Stimulated activated CD4-positive, alpha-beta T cell treated with anti-CD3 and anti-CD28 coated beads, Interleukin-4, amount 100 ng/mL, for 4 hours (primary cell): ENCODE measurements at places on chromosomes 2 and 18.

GRCh38 chr2:191155608-191156071 lies 4.8 kb upstream of the STAT4 start:
- no peak for DNase-seq

- DNase-seq = no peak
Measured at GRCh38 chr2:190335225-190335559, 8.2 kb upstream of the INPP1 start.

GRCh38 chr2:164917296-164917903 lies 37.9 kb downstream of the SLC38A11 start:
- DNase-seq = no peak

DNA sequence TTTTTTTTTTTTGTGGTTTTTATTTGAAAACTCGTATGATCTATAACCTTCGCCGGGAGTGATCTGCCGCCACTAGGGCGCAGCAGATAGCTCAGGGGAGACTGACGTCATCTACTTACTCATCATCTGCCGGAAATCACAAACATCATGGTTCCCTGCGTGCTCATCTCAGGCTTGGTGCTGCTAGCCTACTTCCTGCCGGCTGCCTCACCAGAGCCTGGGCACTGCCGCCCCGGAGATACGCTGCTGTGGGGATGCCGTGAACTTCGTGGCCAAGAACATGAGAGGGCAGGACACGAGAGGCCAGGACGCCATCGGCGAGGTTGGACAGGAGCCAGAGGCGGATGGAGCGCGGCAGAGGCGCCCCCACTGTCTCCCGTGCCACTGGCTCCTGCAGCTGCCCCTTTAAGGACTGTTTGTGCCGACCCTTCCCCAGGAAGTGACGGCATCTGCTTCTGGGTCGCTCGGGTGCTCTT lies 68.8 kb downstream of the DOK6 start:
- DNase-seq = peak; percentile 31

- no peak for DNase-seq
Measured at GRCh38 chr2:207487650-207488311, 42.0 kb upstream of the CREB1 start.

DNA sequence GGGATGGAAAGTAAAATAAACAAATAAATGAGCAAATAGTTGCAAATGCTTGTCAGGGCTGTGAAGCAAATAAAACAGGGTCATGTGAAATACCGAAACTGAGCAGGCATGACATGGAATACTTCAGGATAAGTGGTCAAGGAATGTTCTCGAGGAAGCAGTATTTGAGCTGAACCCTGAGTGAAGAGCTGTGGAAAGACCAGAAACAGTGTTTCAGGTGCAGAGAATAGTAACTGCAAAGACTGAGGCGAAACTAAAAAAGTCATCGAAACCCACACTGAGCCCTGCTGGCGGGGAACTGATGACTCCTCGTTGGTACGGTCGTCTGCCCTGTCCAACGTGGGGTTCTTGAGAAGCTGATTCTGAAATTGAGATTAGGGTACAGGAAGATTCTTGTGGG lies 27.2 kb upstream of the MYCN start:
- DNase-seq = no peak

GRCh38 chr2:88010136-88010535 lies 6.2 kb downstream of the RNU2-63P start:
- no peak for DNase-seq

GRCh38 chr18:49677081-49677480 lies 115.2 kb downstream of the LIPG start:
- no peak for DNase-seq

- DNase-seq = no peak
Measured at GRCh38 chr2:77807531-77808215, 285.5 kb upstream of the LRRTM4 start.

- DNase-seq = no peak
Measured at GRCh38 chr18:58416014-58416703, 212.7 kb downstream of the ALPK2 start.

DNA sequence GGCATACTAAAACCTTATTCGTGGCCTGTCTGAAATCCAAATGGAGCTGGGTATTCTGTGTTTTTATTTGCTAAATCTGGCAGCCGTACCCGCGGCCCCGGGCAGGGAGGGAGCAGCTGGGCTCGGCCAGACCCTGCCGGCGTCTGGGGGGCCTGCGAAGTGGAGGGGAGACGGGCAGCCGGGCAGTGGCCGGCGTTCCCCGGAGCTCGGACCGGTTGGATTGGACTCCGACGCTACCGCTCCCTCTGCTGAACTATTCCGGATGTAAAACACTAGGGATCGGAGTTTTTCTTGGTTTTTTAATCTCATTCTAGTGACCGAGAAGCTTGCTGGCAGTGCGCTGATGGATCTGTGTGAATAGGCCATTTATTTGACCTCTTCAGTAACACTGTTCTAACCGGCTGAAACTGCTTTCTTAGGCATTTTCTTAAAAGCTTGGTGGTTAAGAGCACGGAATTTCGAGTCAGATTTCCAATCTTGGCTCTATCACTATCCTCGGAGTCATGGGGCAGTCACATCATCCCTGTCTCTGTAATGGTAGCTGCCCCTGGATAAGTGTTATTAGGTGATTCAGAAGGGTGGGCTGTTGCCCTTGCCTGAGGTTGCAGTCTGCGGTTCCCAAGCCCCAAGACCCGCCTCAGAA lies 694 bp downstream of the UNC50 start:
- no peak for DNase-seq

DNA sequence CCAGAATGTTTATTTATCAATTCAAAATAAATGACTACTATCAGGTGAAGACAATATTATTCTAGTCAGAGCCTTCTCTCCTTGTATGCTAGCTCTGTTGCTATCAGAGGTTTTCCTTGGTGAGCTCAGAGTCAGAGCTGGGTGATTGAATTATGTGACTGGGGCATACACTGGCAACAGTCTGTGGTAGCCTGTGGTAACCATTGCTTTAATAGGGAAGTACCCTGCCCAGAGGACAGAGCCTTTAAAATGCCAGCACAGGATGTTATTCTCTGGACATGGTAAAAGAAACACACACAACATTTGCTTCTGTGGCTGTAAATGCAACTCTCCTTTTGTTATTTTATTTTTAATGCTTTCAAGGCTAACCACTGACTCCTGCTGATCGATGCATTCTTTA lies 124.7 kb downstream of the PPP1R1C start:
- no peak for DNase-seq

DNA sequence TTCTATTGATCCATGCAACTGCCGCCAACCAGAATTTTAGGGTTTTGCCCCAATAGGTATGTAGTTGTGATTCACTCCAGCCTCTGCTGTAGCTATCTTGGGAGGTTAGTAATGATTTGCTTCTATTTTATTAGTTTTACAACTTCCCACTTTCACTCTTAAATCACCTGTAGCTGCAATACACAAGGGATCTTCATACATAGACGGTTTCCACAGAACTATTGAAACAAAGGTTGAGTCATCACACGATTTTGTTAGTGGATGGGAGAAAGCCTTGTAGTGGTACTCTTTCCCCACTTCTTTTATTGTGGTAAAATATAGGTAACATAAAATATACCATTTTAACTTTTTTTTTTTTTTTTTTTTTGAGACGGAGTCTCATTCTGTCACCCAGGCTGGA lies 104.2 kb upstream of the SPRED2 start:
- no peak for DNase-seq

- DNase-seq = no peak
Measured at GRCh38 chr2:46164529-46165301, 132.5 kb upstream of the EPAS1 start.

- no peak for DNase-seq
Measured at GRCh38 chr18:58194028-58194427, 150.0 kb downstream of the NEDD4L start.

DNA sequence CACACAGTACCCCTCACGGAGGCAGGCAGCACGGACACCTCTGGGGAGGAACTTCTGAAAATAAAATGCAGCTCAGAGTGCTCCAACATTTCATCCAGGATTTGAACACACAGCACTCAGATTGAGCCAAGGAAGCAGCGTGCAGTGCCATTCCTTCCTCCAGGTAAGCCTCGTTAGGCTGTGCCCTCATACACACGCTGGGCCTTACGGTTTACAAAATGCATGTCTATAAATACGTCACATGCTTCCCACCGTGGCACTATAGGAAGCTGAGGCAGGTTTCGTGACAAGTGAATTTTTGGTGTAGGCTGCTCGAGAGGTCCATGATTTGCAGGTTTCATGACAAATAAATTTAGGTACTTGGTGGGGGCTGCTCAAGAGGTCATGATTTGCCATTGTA lies 131.2 kb downstream of the MYT1L start:
- no peak for DNase-seq

DNA sequence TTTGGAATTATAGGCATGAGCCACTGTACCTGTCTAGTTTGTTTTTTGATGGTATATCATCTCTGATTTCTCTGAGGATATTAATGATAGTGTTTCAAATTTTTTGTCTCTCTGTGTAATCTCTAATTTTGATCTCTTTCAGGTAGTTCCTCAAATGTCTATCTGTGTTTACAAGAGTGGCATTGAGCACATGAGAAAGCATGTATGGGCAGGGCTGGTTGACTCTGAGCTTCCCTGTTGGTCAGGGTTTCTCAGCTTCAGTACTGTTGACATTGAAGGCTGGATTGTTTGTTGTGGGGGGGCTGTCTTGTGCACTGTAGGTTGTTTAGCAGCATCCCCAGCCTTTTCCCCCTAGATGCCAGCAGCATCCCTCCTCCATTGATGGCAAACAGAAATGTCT lies 79.9 kb downstream of the TMEM247 start:
- no peak for DNase-seq

DNA sequence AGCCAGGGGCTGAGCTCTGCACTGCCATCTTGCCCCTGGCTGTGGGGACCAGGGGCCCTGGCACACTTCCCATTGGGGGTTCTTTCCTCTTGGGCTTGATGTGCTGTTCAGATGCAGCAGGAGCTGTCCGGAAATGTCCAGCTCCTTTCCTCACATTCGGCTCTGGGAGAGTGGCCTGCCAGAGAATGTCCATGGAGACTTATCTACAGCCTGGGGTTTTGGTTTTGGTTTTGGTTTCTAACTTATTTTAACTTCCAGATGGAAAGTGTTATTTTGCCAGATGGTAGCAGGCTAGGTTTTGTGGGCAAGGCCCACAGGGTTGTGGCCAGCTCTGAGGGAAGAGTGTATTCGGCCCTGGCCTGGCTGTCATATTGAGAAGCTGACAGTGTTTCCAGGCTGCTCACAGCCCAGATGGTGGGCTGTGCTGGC lies 177.3 kb downstream of the ANKRD30B start:
- no peak for DNase-seq

- no peak for DNase-seq
Measured at GRCh38 chr2:188146888-188147287, 144.8 kb upstream of the GULP1 start.

- DNase-seq = no peak
Measured at GRCh38 chr2:240477916-240478315, 42.5 kb downstream of the GPC1 start.

GRCh38 chr18:43855376-43855775 lies 578.1 kb upstream of the SYT4 start:
- no peak for DNase-seq

- DNase-seq = peak; percentile 73
Measured at GRCh38 chr2:239264838-239265651, 135.8 kb downstream of the HDAC4 start.
